ENCODE measurements at places on chromosomes 6 and 20.

DNA sequence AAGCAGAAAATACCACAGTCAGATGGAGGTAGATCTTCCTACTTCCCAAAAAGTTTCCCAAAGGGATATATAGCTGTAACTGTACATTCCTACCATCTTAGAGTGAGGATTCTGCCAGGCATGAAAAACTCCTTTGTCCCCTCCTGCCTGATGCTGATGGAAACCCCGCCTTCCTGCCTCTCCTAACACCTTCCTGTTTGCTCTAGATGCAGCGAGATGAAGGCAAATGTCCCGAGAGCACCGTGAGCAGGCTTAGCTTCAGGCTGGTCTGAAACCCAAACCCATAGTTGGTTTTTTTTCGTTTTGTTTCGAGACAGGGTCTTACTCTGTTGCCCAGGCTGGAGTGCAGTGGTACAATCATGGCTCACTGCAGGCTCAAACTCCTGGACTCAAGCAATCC is 55.6 kb downstream of the MYB start:
- no peak for DNase-seq

- no peak for DNase-seq
Measured at GRCh38 chr6:4271761-4272470, 136.5 kb upstream of the ECI2 start.

DNA sequence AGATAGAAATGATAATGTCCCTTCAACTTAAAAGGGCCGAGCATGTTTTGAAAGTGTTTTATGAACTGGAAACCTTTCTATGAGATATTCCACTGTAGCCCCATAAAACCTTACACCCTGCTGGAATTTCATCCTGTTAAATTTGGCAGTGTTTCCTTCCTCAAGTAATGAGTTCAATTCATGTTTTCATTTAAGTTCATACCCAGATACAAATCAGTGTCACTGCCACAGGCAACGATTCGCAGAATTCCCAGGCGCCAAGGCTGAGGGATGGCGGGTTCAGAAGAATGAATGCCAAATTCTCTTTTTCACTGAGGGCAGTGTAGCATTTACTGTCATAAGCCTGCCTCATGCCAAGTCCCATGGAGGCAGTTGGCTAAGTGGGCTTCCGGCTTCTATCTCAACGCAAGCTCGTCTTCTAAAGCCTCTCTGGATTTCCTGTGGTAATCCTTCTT is 511.8 kb upstream of the ID4 start:
- DNase-seq: no peak

DNA sequence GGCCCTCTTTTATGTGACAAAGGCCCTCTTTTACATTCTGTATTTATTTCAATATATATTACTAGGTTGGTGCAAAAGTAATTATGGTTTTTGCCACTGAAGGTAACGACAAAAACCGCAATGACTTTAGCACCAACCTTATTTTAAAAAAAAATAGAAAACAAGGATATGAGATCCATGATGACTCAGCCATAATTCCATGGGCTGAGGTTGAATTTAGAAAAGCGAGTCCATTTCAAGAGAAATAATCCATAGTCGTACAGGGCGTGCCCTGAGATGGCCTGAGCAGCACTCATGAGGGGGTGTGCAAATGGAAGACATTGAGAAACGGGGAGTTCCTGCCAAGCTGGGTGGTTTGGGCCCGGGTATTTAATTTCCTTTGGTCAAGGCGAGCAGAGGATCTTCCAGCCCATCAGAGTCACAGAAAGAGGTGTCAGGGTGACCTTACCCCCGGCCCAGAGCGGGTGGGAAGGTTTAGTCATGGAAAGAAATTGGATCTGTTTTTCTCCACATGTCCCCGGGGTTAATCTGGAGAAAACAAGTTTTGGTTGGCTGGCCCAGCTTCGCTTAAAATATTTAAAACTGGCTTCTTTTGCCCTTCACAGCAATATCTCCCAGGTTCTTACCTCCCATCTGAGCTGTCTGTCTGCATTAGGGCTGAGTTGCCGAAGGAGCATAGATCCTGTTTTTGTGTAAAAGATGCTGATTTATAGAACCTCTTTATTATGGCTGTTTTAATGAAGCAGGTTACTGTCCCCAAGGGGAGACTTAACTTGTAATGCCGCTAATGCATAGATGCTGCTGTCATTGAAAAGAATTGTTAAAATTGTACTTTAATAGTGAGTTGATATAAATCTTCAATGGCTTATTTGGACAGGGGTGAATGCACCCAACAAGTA is 255.6 kb downstream of the PREX1 start:
- DNase-seq: no peak

- no peak for DNase-seq
Measured at GRCh38 chr20:11691766-11692165, 225.9 kb upstream of the BTBD3 start.

GRCh38 chr6:54846243-54846856 is at the start of gene FAM83B:
Gene FAM83B, plus strand, starts transcription at chr6:54846771. Its CDS starts 23,476 bp downstream, at chr6:54870247.
- no peak for DNase-seq

DNA sequence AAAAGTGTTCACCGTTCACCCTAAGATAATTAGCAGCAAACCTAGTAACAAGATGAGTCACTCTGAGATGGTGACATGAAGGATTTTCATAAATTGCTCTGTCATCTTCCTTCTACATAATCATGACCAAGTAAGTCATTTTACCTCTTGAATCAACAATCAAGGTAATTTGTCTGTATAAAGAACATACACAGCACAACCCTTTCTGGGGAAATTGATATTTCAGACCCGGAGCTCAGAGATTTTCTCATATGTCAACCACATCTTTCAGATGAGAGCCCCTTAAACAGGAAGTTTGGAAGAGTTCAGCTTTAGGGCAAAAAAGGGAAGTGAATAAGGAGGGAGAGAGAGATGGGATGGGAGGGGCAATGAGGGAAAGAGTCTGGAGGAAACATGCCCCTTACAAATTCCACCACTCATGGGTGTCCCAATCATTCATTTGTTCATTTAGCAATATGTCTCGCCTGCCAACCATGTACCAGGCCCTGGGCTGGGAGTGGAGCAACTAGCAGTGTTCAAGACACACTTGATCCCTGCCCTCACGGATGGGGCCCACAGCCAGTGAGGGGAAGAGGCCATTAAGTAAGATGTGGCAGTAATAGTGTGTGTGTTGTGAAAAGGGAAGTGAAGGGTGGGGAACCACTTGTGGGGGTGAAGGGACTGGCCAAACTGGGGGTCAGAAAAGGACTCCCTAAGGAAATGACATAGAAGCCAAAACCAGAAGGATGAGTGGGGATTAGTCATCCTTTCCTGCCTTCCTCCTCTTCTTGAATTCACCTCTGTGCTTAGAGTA is 190.9 kb downstream of the MAFB start:
- no peak for DNase-seq

DNA sequence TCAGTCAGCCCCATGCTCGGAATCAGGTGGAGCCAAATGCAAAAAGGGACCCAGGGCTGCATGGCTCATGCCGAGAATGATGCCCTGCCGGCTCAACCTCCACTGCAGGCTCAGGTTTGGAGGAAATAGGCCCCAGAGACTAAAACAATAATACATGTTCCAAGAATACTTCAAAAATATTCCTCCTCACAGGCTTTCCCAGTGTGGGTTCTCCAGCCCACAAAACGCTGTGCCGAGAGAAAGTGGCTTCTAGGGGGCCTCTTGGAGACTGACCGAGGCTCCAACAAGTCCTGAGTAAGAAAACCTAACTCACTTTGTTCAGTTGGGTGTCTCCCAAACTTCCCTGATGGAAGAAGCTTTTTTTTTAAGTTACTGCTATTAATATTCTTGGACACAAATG is 73.9 kb downstream of the BANF2 start:
- no peak for DNase-seq

DNA sequence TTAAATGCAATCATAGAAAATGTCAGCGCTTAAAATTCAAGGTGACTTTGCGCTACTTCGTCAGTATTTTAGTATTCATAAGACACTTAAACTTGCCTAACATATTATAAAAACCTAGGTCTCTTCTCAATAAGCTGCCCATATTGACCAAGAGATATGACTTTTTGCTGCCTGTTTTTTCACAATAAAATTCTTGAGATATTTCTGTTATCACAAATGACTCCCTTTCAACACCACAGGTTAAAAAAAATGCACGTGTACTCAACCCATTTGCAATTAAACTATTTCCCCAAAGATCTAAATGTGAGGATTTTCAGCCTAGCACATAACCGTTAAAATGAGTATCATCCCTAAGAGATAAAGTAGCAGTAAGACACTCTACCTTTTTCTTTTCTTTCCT is 10.7 kb downstream of the ATXN1 start:
- no peak for DNase-seq

DNA sequence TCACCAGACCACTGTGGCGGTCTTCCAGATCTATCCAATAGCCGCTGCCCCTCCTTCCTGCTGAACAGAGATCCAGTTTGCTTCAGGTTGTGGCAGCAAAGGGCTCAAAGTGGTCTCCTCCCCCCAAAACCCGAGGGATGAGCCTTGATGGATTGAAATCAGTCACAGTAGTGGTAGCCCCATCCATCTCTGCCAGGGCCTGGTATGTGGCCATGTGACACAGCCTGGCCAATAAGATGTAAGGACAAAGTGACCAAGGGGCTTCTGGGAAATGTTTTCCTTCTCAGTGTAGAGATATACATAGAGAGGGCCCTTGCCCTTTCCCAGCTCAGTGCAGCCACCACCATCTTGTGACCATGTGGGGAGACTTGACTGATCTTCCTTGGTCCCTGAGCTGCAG is 4.1 kb upstream of the ARMC2 start:
- DNase-seq: no peak

DNA sequence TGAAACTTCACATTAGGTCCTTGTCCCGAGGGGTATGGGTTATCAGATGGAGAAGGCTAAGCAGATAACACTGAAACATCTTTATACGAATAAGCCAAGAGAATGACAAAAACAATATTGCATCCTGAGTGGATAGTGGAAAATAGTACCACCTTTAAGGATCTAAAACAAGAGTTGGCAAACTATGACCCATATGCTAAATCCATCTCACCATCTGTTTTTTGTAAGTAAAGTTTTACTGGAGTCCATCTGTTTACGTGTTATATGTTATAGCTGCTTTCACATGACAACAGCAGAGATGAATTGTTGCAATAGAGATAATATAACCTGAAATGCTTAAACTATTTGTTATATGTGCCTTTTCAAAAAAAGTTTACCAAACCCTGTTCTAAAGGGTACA is 76.1 kb upstream of the TRDN start:
- DNase-seq: no peak

DNA sequence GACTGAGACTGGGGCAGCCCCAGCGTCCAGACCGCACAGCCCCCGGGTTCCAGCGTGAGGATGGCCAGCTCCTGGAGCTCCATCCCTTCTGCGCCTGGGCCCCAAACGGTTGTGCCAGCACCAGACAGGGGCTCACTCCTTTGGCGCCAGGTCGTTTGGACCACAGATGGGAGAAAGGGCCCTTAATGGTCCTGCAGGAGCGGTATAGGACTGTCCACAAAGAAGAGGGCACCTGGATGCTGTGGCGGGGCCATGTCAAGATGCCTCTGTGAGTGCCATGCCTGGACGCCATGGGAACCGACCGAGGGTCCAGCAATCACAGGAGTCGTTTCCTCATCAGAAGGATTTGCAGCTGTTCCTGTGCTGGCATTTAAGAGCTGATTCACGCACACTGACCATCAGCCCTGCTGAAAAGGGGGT is 82.7 kb downstream of the DLL1 start:
- DNase-seq: no peak
